ENCODE measurements at places on chromosomes 5 and 9.
A peak's percentile ranks its signal among the peaks of the same experiment; 100 is the strongest.

GRCh38 chr5:73369278-73369677 is 79.3 kb downstream of the FOXD1 start:
- DNase-seq: no peak

DNA sequence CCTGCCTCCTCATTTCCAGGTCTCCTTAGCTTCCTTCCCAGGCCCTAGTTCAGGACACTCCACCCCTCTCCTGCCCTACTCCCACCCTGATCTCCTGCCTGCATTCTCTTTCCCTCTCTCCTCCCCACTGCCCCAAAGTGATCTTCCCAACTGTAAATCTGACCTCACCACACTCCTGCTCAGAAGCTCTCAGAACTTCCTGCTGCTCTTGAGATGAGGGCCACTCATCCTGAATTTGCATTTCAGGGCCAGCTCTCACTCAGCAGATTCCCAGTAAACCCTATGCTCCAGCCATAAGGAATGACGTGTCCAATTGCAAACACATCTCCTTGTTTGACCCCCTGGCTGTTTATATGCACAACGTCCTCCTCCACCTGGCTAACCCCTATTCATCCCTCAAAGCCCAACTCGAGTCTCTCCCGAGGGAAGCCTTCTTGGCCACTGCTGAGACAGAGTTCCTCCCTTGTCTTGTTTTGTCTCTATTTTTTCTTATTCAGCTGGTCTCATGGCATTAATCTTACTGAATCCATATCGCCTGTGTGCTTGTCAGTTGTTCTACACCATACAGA is 95.0 kb downstream of the NSG2 start:
- DNase-seq: no peak

DNA sequence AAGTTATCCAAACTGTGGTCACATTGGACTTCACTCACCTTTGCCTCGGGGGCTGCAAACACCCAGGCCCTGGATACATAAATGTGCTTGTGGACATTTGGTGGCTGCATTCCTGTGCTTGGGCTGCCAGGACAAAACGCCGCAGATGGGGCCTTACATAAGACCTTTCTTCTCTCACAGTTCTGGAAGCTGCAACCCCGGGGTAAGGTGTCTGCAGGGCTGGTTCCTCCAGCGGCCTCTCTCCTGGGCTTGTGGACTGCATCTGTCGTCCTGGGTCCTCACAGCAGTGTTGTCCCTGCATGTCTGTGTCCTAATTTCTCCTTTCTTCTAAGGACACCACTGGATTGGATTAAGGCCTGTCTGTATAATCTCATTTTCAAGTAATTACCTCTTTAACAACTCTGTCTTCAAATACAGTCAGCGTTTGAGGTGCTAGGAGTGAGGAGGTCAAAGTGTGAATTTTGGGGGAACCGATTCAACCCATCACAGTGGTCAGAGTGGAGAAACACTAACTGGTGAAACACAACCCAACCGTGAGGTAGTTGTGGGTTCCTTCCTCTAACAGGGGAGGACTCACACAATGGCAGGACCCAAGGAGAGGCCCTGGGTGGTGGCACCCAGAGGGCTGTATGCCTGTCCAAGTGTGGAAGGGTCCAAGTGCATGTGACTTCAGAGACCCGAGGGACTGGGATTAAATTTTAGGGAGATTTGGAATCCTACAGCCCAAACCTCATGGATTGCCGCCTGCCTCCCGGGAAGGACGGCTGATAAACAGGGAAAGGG is 415.6 kb downstream of the IRX2 start:
- DNase-seq: no peak

DNA sequence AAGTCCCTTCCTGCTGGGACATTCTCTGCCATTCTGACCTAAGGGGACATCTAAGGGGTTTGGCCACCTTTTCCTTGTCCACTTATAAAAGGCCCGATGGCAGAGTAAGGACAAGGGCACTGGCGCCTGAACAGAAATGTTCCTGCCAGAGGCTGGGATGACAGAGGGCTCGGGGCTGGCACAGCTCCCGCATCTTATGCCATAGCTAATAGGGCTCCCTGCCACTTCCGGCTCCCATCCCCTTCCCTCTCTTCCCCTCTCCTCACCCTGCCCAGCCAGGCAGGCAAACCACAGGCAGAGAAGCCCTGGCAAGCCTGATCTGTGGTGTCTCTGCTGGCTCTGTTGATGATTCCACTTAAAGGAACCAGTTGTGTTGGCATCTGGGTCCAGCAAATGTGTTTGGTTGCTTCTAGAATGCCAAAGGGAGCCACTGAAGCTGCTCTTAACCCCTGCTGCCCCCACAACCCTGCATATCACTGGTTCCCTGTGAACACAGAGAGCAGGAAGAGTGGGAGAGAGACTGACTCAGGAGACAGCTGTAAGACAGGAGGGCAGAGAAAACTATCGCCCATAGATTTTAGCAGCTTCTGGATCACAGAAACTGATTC is 18.4 kb upstream of the ADRA1B start:
- DNase-seq: no peak

GRCh38 chr9:104993291-104993963 is 65.5 kb upstream of the ABCA1 start:
- DNase-seq: no peak

DNA sequence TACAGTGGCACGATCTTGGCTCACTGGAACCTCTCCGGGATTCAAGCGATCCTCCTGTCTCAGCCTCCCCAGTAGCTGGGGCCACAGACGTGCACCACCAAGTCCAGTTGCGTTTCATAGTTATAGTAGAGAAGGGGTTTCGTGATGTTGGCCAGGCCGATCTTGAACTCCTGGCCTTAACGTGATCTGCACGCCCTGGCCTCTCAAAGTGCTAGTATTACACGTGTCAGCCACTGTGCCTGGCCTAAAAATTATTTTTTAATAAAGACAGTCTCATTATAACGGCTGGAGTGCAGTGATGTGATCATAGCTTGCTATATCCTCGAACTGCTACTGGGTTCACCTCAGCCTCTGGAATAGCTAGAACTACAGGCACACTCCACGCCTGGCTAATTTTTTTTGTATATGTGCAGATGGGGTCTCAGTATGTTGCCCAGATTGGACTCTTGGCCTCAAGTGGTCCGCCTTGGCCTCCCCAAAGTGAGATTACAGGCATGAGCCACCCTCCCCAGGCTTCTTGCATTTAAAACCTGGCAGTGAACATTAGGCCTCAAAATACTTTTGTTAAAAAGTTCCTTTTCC is 4.4 kb downstream of the NPM1 start:
- no peak for DNase-seq

- DNase-seq: no peak
Measured at GRCh38 chr9:130779153-130779855, 55.8 kb upstream of the ABL1 start.

DNA sequence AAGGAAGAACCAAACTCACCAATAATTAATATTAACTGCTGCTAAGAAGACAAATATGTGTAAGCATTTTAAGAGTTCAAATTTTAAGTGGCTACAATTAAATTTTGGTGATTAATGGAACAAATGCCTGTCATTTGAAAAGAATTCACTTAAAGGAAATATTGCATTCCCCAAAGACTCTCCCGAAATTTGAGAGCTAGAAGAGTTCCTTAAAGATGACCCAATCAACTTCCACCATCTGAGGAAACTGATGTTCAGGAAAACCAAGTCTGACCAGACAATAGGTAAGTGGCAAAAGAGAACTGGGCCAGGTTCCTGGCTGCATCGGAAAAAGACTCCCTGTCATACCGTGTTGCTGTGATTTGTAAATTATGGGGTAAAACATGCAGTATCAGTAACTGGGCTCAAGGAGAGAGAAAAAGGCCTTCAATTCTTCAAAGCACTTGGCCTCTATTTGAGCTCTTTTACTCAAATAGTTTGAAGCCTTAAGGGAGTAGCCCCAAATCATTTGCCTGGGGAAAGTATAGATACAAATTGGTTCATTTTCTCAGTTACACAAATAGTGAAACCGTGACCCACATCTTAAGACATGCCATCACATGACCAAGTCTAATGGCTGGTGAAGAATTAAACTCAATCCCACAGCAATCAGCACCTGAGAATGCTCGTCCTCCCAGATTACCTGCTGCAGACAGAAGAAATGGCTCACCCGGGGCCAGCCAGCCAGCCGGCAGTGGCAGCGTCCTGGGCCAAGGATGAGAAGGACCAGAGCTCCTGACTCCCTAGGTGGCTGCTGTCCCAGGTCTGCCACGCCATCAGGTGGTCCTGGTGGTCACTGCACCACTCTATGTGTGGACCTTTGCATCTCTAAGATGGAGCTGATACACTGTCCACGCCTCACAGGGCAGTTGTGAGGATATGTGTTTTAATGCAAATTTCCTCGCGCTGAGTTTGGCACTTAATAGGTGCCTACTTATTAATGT is 162.9 kb downstream of the TTLL11 start:
- no peak for DNase-seq

GRCh38 chr5:80884929-80885328 is 75.2 kb upstream of the RASGRF2 start:
- peak; percentile 31 for DNase-seq

- DNase-seq: no peak
Measured at GRCh38 chr9:29556317-29556716, 1983.0 kb upstream of the C9orf72 start.

GRCh38 chr5:37165761-37166160 is 83.4 kb downstream of the CPLANE1 start:
- DNase-seq: no peak

DNA sequence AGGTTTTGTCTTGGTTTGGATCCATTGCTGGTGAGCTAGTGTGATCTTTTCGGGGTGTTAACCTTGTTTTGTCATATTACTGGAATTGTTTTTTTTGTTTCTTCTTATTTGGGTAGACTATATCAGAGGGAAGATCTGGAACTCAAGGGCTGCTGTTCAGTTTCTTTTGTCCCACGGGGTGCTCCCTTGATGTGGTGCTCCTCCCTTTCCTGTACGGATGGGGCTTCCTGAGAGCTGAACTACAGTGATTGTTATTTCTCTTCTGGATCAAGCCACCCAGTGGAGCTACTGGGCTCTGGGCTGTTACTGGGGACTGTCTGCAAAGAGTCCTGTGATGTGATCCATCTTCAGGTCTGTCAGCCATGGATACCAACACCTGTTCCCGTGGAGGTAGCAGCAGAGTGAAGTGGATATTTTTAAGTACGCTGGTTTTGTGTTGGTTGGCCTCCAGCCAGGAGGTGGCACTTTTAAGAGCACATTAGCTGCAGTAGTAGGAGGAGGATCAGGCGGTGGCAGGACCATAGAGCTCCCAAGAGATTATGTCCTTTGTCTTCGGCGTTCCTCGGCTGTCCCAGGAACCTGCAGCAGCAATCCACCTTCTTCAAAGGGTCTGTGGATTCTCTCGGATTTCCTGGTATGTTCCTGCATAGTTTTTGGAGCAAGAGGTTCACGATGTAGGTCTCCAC is 27.2 kb downstream of the SCAMP1 start:
- DNase-seq: no peak

GRCh38 chr5:166330036-166330435 is 1961.4 kb upstream of the WWC1 start:
- DNase-seq: no peak

DNA sequence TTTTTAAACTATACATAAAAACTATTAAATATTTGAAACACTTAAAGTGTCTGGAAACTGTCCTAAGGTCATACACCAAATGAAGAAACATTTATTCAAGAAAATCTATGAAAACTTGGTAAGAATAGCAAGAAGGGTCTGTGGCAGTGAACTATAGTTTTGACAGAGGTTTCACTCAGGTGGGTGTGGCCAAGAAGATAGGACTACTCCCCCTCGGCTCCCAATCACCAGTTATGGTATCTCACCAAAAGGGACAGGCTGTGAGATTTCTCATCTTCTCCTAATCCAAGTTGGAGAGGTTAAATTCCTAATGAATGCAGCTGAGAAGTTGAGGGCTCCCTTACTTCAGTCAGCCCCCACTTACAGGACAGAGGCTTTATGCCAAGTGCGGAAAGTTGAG is 2.9 kb downstream of the ARSK start:
- DNase-seq: no peak

DNA sequence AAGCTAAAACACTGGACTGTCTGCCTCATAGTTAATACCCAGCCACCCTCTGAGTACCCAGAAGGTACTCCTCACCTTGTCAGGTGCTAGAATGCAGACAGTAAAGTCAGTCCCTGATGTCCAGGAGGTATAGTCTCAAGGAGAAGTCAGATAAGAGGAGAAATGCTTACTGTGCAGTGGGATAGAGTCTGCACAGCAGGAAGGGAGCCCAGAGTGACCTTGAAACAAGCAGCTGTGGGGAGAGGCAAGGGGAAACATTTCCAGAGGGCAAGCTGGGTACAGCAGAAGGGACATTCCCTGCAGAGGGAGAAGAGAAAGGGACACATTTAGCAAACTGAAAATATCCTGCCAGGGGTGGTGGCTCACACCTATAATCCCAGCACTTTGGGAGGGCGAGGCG is 122.7 kb downstream of the GCNT1 start:
- DNase-seq: no peak

DNA sequence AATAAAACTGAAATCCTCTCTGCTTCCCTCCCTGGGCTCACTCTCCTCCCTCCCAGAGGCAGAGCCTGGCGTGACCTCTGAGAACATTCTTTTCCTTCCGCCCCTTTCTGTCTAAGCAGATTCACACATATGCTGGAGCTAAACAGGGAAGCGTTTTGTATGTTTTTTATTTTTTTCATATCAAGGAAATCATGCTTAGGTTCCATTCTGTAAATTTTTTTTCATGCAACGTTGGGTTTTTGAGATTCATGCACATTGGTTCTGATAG is 20.2 kb upstream of the BARHL1 start:
- DNase-seq: no peak

DNA sequence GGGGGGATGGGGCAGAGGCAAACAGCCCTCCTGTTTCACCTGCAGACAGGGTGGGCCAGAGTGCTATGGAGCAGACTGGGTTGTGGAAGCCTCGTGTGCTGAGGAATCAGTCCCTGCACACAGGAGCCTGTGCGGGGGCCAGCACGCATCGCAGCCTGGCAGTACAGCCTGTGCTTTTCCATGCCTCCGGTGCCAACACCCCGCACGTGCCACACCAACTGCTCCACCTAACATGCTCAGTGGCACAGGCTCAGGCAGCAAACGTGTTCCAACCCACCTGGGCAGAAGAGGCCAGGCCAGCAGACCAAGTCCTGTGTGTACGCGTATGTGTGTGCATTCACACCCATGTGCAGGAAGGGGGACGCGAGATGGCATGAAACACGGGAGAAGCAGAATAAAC is 37.4 kb upstream of the FBXW11 start:
- no peak for DNase-seq

DNA sequence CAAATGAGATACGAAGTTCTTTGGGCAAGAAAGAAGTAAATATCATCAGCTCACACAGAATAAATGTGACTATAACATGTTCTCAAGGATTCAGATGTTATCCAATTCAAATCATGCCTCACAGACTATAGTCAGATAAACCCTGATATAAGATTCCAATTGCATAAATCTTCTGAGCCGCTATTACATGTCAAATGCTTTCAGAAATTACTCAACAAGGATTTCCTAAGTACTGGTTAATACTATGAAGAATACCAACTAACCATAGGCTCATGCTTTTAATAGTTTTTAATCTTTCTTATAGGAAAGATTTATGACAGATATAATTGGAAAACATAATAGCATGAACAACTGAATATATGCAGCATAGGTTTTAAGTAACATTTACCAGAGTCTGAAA is 73.6 kb downstream of the BAAT start:
- no peak for DNase-seq

DNA sequence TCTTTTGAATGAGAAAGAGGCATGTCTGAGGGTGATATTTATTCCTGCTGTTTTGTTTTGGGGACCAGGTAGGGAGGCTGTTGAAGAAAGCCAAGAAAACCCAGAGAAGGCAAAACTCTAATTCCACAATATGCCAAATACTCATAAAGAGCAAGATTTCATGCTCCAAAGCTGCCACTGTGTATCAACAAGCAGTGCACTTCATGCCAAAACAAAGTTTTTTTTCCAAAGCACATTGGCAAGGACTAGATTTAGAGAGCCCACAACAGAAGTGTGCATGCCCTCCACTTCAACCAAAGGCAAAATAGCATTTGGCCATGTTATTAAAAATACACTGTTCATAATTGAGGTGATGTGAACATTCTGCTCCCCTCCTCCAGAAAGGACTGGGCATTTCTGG is 229.9 kb downstream of the EBF1 start:
- no peak for DNase-seq
